ENCODE measurements at places on chromosomes 11 and 22.
A peak's percentile ranks its signal among the peaks of the same experiment; 100 is the strongest.

GRCh38 chr22:23119494-23120414 lies 22.0 kb downstream of the RSPH14 start:
- DNase-seq: peak; percentile 46

- peak; percentile 93 for DNase-seq
Observed at GRCh38 chr11:29452146-29452545, 564.7 kb downstream of the KCNA4 start.

DNA sequence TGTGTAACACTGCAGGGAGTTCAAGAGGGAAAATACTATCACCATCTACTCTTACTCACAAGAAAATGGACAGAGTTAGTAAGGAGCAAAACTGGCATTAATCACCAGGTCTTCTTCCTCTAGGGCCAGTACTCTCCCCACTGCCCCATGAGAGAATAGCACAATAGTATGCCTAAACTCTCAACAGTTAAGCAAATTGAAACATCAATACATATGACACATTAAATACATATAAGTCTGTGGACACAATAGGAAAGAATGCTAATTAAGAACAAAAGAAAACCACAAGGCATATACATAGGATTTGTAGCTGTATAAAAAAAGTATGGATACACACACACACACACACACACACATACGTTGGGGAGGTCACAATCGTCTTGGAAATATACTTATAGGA lies 197.9 kb upstream of the BDNF start:
- DNase-seq: peak; percentile 26

GRCh38 chr11:46047520-46047919 lies 73.7 kb downstream of the PHF21A start:
- no peak for DNase-seq

DNA sequence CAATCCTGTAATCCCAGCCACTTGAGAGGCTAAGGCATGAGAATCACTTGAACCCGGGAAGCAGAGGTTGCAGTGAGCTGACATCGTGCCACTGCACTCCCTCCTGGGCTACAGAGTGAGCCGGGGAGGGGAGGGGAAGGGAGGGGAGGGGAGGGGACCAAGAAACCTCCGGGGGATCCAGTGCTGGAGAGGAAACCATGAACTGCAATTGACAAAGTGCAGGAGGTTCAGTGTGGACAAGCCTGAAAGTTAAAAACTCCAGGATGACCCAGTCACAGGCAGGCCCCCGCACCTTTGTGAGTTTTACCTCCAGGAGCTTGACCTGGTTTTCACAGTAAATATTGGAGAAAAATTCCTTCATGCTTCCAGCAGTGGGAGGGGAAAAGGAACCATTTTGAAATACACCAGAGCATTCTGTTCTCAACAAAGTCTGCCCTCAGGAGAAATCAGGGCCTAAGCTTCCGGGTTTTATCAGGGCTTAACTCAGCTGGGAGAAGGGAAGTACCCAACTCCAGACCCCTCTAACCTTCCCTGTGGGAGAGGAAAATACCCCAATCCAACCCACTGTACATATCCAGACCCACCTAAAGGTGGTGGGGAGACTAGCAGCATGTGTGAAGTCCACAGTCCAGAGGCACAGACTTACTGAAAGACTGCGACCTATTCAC lies 15.5 kb upstream of the ZFTA start:
- no peak for DNase-seq

- no peak for DNase-seq
Observed at GRCh38 chr22:44965171-44965570, 44.6 kb downstream of the PHF21B start.

DNA sequence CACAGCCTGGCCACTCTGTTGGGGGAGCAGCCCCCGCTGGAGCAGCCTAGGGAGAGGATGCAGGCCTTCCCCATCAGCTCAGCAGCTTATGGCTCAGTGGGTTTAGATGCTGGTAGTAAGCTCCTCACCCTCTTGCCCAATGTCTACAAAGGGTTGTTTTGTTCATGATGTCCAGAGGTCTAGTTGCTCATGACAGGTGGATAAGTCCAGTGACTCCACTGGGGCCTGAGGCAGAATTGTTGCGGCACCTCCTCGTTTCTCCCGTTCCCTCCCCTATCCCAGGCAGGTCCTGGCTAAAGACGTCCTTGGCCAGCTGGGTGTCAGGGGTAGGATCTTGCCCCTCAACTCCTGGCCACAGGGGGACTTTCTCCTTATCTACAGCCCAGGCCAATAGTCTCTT lies 233.5 kb upstream of the B3GAT1 start:
- DNase-seq: no peak

DNA sequence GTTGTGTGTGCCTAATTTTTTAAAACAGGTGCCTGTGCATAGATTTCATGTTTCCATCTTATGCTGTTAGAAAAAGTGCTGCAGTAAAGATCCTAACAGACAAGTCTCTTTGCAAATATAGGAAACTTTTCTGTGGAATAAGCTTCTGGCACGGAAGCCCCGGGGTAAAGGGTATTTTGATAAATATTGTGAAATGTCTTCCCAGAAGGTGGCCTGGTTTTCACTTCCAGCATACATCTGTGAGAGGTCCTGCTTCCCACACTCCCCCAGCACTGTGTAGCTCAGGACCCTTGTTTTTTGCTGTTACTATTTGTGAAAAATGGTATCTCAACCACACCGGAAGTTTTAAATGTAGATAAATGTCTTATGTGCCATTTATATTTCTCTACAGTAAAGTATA lies 14.5 kb downstream of the ST3GAL4 start:
- no peak for DNase-seq

GRCh38 chr11:7896009-7896785 lies 34.9 kb downstream of the OR10A6 start:
- no peak for DNase-seq

DNA sequence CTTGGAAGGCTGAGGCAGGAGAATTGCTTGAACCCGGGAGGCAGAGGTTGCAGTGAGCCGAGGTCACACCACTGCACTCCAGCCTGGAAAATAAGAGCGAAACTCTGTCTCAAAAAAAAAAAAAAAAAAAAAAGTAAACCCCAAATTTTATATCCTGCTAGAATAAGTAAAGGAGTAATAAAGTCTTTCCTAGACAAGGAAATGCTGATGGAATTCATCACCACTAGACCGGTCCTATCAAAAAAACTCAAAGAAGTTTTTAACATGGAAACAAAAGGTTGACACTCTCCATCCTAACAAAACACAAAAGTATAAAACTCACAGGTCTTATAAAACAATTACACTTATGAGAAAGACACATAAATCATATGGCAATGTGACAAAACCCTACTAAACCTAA lies 213.9 kb downstream of the SBF2 start:
- no peak for DNase-seq

- no peak for DNase-seq
Observed at GRCh38 chr22:23533771-23534191, 46.3 kb downstream of the IGLL1 start.

- DNase-seq: no peak
Observed at GRCh38 chr22:27197618-27198017, 540.2 kb downstream of the MIAT start.

GRCh38 chr11:106482917-106483785 lies 405.7 kb downstream of the AASDHPPT start:
- DNase-seq: peak; percentile 88

- no peak for DNase-seq
Observed at GRCh38 chr11:117220568-117220967, 11.3 kb downstream of the PCSK7 start.

DNA sequence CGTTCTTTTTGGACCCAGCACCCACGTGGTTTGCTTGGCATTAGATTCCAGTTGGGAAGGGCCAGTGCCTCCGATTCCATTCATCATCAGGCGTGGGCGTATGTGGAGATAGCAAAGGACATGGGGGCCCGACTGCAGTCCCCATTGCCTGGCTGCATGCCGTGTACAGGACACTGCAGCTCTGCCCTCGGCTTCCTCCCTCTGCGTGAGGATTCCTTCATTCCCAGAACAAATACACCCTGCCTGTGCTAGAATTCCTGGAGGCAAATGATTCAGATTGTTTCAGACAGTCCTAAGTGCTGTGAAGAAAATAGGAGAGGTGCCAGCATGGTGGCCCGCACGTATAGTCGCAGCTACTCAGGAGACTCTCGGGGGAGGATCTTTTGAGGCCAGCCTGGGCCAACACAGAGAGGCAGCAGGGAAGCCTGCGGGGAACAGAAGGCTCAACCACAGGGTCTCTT lies 15.4 kb downstream of the DERL3 start:
- DNase-seq: no peak

DNA sequence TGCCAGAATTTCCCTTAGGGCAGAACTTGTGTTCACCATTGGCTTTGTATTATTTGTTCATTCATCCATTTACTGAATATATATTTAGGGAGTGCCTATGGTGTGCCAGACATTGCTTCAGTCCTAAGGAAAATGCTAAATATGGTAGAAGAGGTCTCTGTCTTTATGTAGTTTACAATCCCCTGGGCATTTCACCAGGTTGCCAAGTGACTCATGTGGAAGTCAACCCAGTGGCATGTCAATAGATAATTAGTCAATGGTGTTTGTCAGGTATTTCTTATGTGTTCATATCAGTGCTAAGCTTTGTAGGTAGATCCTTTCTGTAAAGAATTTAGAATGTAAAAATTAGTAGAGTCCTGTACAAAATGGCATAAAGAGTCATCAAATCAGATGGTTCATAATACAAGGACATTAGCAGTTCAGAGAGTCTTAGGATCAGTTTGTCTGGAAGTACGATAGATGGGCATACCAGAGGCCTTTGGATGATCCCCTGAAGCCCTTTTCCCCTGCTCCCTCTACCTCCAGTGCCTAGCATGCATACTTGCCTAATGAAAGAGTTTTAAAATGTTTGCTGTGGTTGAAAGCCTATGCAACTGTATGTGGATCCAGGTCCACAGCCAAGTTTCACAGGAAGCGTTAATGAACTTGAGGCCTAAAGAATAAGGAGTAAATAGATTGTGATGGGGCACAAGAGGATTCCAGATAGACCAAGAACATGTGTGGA lies 58.5 kb upstream of the SESN3 start:
- DNase-seq: no peak

- no peak for DNase-seq
Observed at GRCh38 chr11:86957976-86958646, 2.9 kb upstream of the FZD4 start.

- DNase-seq: no peak
Observed at GRCh38 chr11:90256404-90257157, 33.7 kb upstream of the CHORDC1 start.

DNA sequence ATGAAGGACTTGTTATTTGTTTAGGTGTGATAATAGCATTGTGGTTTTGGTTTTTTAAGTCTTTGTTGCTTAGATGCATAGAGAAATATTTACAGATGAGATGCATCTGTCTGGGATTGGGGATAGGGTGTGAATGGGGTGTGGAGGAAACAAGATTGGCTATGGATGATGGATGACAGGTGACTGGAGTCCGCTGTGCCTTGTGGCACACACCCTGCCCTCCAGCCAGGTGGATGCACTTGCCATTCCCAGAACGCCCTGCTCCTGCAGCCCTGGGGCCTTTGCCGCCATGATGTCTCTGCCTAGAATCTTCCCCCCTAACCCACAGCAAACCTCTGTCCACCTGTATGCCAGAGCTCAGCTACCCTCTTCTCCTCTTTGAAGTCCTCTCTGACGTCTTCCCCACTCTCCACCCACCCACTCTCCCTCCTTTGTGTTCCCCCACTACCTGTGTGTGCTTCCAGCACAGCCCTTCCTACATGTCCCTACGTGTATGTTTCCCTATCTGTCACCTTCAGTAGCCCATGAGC lies 54.7 kb downstream of the WNT11 start:
- no peak for DNase-seq

DNA sequence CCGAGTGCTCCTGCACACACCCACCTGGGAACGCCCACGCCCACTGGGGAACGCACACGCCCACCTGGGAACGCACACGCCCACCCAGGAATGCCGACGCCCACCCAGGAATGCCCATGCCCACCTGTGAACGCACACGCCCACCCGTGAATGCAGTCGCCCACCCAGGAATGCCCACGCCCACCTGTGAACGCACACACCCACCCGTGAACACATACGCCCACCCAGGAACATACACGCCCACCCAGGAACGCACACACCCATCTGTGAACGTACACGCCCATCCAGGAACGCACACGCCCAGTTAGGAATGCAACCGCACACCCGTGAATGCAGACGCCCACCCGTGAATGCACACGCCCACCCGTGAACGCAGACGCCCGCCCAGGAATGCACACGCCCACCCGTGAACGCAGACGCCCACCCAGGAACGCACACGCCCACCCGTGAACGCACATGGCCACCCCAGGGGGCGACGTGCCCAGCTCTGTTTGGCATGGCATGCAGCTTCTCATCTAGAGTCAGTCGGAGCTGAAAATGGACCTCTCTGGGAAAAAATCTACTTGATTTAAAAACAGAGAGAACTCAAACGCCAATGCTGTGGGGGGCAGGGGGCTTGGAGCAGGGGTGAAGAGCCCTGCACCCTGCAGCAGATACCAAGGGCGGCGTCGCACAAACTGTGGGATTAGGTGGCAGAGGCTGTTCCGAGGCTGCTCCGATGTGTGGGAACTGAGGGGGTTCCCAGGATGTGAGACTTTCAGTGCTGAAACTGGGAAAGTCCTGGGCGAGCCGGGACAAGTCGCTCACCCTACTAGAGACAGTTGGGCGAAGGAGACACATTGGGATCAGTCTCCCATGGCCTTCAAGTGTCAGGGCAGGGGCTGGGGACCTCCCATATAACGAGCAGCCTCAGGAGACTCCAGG lies 83.3 kb downstream of the MYEOV start:
- no peak for DNase-seq

DNA sequence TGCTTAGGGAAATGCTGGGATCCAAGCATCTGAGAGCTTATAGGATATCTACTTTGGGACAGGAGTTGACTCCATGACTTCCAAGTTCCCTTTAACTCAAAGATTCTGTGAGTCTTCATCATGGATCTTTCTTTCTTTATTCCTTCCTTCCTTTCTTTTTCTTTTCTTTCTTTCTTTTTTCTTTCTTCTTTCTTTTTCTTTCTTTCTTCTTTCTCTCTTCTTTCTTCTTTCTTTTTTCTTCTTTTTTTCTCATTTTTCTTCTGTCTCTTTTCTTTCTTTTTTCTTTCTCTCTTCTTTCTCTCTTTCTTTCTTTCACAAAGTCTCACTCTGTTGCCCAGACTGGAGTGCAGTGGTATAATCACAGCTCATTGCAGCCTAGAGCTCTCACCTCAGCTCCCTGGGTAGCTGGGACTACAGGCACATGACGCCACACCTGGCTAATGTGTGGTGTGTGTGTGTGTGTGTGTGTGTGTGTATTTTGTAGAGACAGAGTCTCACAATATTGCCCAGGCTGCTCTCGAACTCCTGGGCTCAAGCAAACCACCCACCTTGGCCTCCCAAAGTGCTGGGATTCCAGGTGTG lies 5.4 kb upstream of the MICAL3 start:
- no peak for DNase-seq

GRCh38 chr11:85939099-85940015 lies 84.2 kb downstream of the CCDC83 start:
- DNase-seq: no peak

DNA sequence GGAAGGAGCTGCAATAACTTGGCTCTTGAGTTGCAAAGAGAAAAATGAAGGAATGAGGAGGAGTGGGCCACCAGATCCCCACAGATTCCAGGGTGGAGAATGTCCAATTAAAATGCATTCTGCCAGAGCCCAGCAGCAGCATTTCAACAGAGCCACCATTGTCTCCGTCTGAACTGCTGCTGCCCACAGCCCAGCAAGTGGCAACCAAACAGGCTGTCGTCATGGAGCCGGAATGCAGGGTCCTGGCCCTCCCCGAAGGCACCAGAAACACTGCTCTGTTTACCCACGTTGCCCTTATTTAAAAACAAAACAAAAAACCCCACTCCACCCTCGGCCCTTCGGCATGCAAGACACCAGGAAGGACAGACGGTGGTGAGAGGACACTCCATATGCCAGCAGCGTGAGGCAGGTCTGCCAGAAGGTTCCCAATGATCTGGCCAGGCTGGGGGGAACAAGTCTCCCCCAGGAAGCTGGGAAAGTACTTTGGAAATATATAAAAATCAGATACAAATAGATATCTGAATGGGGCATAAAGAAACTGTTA lies 32.5 kb downstream of the PLEKHA7 start:
- DNase-seq: peak; percentile 95
